ENCODE measurements at places on chromosomes 3 and 15.

GRCh38 chr3:172073262-172073915, 34.0 kb downstream of the FNDC3B start:
- DNase-seq, result no peak

- no peak for DNase-seq
These were observed 95.1 kb upstream of the MELTF start for GRCh38 chr3:197124713-197125112.

DNA sequence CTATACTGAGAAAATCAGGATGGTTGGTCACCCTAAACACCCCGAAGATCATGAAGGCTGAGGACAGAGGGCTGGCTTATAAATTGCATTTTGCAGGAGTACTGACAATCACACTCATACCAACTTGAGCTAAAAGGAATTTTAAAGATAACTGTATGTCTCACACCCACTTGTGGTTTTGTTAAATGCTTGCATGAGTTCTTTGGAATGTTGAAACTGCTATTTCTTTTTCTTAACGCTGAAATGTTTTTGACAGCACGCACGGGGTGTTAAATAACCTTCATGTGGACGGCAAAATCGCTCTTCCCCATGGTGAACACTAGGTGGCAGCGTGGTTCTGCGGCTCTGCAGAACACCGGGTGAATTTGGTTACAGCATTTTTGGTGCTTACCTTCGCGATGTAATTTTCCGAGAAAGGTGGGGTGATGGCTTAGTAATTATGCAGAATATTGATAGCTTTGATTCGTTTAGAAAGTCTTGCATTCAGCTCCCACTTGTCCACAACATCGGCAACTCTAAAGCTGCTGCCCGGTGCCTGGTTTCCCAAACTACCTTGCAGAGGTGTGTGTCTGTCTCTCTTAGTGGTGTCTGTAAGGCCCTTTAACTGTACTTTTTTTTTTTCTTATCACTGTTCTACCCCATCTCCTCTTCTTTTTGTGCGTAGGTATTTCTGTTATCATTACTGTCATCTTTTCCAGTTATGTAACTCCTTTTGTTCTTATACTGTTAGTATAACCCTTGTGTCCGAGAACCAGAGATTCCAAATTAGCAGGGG, 51.7 kb downstream of the ARNT2 start:
- DNase-seq, result peak; percentile 49

- no peak for DNase-seq
These were observed 22.2 kb upstream of the PCSK6 start for GRCh38 chr15:101511717-101512116.

- peak; percentile 38 for DNase-seq
These were observed 176.0 kb upstream of the BCHE start for GRCh38 chr3:166013073-166013679.

- no peak for DNase-seq
These were observed 14.2 kb downstream of the DUOX1 start for GRCh38 chr15:45143946-45144345.

- DNase-seq, result no peak
These were observed 10.6 kb downstream of the PSMA4 start for GRCh38 chr15:78550815-78551214.

DNA sequence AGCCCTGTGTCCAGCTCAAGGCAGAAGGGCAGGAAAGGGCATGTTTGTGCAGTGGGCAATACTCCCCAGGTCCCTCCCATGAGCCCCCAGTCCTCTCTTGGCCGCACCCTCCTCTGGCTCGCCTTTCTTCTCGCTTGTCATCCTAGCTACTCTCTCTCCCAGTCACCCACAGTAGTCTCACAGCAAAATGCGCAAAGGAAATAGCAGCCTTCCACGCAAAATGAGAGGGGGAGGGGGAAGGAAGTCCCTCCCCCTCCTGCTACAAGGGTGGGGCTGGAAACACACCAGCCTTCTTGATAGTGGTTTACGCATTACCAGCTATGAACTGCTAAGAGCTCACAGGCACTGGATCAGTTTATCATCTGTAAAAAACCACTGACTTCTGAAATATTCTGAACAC, 83.8 kb downstream of the GADL1 start:
- DNase-seq, result no peak

DNA sequence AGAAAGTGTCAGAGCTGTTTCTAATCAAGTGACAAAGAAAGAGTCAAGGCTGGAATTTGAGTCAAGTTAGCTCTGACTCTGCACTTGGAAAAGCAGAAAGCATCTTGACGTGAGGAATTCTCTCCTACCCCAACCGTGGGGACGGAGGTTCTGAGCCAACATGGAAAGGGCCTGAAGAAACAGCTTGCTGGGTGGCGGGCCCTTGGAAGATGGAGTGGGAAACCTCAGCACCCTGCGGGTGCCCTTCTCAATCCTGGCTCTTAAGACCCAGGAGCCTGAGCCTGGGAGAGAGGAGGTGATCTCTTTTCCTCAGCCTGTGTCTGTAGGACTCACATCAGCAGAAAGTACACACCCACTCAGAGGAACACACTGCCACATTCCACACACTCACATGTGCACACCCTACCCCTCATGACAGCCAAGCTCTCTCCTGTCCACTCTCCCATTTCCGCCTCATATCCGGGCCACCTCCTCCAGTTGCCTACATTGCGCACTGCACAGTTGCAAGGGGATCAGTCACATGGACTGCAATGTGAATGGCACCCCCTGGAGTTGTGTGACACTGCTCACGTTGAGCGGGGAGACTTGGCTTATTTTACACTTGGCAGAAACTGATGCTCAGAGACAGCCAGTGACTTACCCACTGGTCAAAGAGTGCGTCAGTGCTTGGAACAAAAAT, 101.5 kb upstream of the SLC6A6 start:
- DNase-seq, result no peak

- no peak for DNase-seq
These were observed 187.2 kb downstream of the SHQ1 start for GRCh38 chr3:72661115-72661457.

All from kidney capillary endothelial cell (primary cell).